ENCODE measurements at places on chromosomes 1 and 21.

DNA sequence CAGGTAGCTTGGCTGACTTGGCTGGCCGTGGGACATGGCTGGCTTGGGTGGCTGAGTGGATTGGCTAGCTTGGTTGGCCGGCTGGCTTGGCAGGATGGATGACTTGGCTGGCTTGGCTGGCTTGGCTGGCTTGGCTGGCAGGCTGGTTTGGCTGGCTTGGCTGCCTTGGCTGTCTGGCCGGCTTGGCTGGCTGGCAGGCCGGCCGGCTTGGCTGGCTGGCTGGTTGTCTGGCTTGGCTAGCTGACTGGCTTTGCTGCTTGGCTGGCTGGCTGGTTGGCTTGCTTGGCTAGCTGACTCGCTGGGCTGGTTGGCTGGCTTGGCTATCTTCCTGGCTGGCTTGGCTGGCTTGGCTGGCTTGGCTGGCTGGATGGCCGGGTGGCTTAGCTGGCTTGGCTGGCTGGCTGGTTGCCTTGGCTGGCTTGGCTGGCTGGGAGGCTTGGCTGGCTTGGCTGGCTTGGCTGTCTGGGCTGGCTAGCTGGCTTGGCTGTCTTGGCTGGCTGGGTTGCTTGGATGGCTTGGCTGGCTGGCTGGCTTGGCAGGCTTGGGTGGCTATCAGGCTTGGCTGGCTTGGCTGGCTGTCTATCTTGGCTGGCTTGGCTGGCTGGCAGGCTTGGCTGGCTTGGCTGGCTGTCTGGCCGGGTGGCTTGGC lies 129.7 kb upstream of the FAM72C start:
- no peak for DNase-seq

DNA sequence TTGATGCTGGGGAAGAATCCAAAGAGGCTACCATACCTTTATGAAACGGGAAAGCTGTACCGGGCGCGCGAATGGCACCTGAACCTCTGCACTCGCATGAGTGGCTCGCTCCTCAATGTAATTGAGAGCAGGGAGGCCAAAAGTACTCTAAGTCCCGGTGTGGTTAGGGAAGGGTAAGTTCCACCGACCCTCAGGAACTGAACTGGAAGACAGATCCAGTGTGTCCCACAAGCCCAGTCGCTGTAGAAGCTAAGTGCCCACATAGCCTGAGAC lies 1.0 kb downstream of the GATAD2B start:
- DNase-seq, result peak; percentile 74

- no peak for DNase-seq
These were observed 3.2 kb downstream of the SLC25A33 start for GRCh38 chr1:9542430-9542829.

GRCh38 chr1:237999426-238000052 lies 108.8 kb upstream of the ZP4 start:
- DNase-seq, result no peak

DNA sequence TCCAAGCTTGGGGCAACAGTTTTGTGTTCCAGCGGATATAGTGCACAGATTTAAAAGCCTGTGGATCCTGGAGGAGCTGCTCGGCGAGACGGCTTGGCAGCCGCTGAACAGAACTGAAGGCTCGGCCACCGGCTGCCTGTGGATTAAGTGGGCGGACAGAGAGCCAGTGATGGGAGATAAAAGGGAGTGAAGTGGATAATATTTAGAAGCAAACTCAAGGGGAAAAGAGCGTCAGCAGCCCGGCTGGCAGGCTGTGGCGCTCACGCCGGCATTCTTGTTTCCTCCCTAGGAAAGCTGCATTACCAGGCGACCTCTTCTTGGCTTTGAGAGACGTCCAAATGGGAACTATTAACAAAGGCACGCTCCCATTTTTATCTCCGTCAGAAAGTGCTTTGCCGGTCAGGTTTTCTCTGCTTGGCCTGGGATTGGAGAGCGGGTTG lies 10.4 kb downstream of the TRABD2B start:
- peak; percentile 40 for DNase-seq

GRCh38 chr1:33099290-33100118 lies 18.6 kb downstream of the AZIN2 start:
- no peak for DNase-seq

- no peak for DNase-seq
These were observed 384.3 kb downstream of the NTNG1 start for GRCh38 chr1:107525145-107525544.

GRCh38 chr1:64686828-64687724 lies 57.8 kb upstream of the RAVER2 start:
- peak; percentile 58 for DNase-seq

GRCh38 chr1:172966844-172967540 lies 83.7 kb downstream of the TNFSF18 start:
- no peak for DNase-seq

- DNase-seq, result peak; percentile 57
These were observed 67.8 kb downstream of the SLC35A3 start for GRCh38 chr1:100037656-100037926.

- no peak for DNase-seq
These were observed 22.9 kb downstream of the RRP1 start for GRCh38 chr21:43812139-43812821.

DNA sequence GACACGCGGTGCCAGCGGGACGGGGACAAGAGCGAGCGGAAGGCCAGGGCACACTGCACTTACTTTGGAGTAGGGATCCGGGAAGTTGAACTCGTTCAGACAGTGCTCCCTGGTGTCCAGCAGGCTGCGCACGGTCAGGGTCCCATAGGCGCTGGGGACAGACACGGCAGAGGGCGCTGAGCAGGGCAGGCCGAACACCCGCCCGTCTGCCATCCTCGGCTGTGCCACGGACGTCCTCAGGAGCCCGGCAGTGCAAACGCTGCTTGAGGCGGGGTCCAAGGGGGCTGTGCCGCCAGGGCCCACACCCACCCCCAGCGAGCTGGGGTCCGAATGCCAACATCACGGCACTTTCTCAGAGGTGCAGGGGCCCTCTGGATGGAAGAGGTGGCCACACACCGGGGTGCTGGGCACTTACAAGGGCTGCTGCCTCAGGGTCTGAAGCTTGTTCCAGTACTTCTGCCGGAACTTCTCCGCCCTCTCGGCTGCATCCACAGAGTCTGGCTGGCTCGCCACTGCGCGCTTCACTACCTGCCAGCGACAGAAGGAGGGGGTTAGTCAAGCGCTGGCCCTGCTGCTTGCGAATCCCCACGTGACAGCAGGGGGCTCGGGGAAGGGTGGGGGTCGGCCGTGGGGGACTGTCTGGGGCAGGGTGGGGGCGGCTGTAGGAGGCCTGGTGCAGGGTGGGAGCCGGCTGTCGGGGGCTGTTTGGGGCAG lies 12.3 kb downstream of the PANK4 start:
- no peak for DNase-seq

GRCh38 chr21:42161956-42162681 lies 56.8 kb upstream of the ABCG1 start:
- no peak for DNase-seq

DNA sequence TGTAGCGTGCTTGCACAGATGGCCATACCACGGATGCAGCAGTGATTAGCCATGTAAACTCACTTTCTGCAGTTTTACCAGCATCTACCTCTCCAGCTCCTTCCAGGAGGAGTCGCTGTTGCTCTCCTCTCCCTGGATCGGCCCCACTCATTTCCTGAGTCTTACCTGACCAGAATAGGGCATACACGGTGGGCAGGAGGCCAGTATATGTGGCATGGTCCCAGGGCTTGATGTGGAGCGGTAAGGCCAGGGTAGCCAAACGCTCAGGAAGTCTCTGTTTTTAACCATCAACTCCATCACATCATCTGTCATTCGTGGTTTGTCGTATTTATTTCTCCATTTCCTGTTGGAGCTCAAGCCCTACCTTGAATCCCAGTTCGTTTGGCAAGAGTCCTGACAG lies 163.4 kb upstream of the USP24 start:
- peak; percentile 86 for DNase-seq

GRCh38 chr1:106515375-106515774 lies 541.1 kb upstream of the PRMT6 start:
- no peak for DNase-seq

DNA sequence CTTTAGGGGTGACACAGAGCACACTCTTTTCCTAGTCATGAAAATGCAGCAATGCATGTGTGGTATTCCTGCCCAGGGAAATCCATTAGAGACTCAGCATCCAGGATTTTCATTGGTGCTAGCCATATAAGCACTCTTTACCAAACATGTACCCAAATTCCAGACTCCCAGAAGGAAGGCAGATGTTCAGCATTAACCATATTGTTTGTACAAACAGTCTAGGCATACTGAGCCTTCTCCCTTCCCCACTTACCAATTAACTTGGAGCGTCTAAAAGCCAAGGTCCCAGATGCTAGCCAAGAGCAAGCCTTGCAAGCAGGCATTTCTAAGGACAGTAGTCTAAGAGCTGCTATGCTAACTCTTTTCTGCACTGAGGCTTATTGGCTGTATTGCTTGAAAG lies 27.9 kb downstream of the ZBED6 start:
- peak; percentile 43 for DNase-seq

- no peak for DNase-seq
These were observed 11.9 kb downstream of the COL6A1 start for GRCh38 chr21:45993210-45994085.

GRCh38 chr1:199089393-199090122 lies 450.7 kb downstream of the PTPRC start:
- no peak for DNase-seq

GRCh38 chr1:21526441-21526840 lies 17.2 kb downstream of the ALPL start:
- DNase-seq, result no peak

DNA sequence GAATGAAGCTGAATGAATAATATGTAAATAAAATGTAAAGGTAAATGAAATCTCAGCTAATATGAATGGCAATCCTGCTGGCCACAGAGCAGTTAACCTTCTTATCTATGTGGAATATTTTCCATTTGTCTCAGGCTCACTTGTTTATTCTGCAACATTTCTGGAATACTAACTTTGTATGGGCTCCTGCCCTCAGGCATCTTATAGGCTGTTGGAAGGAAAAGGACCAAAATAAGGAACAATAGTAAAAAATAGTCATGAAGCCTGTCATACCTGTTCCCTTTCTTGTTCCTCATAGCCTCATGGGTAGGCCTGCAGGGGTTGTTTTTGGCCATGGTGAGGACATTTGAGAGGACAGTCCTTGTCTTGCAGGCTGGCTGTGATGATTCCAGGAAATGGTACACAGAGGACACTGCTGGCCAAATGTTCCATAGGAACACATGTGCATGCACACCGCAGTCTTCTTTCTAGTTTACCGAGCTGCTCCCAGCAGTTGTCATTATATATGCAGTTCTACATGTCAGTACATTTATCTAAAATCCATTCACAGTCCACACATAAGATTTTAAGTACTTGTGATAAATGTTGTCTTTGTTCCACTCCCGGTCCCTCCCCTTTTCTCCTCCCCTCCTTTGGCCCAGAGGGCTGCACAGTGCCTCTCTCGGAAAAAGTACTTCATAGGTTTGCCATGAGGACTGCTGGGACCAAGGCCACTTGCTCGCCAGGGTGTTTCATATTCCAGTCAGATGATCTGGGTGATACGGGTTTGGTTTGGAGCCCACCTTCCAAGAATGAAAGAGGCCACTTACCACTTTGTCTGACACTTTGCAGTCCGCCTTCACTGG lies 15.2 kb upstream of the KCNQ4 start:
- DNase-seq, result no peak

DNA sequence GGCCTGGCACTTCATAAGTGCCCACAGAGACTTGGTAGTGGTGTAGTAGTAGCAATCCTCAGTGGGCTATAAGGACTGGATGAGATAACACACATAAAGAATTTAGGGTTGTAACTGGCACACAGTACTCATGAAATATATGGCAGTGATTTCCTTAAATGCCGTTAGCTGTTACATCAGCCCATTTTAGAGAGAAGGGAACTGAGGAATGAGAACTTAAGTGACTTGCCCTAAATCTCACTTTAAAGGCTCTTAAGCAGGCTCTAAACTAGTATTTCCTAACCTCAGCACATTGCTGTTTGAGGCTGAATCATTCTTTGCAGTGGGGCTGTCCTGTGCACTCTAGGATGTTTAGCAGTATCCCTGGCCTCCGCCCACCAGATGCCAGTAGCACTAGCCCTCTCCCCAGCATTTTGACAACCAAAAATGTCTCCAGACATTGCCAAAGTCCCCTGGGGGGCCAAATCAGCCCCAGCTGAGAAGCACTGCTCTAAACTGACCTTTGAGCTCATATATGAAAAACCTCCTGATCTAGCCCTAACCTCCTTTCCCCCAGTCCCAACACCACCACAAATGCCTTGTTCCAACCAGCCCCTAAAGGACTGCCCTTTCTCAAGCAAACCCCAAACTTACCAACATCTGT lies 11.6 kb downstream of the CAMK2N1 start:
- no peak for DNase-seq

DNA sequence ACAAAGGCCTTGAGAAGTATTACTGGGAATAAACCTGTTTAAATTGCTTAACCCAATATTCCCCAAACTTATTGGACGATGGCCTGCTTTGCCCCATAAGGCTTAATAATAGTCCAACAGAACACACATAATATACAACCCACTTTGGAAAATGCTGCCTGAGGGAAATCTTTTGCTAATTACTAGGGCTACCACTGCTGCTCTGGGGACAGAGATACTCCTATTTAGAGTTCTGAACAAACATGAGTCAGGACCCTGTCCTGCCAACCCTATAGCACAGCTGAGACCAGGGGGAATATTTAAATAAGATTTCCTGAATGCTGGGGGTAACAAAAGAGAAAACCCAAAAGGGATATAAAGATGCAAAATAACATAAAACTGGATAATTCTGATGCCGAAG lies 139.1 kb downstream of the BRINP2 start:
- no peak for DNase-seq

DNA sequence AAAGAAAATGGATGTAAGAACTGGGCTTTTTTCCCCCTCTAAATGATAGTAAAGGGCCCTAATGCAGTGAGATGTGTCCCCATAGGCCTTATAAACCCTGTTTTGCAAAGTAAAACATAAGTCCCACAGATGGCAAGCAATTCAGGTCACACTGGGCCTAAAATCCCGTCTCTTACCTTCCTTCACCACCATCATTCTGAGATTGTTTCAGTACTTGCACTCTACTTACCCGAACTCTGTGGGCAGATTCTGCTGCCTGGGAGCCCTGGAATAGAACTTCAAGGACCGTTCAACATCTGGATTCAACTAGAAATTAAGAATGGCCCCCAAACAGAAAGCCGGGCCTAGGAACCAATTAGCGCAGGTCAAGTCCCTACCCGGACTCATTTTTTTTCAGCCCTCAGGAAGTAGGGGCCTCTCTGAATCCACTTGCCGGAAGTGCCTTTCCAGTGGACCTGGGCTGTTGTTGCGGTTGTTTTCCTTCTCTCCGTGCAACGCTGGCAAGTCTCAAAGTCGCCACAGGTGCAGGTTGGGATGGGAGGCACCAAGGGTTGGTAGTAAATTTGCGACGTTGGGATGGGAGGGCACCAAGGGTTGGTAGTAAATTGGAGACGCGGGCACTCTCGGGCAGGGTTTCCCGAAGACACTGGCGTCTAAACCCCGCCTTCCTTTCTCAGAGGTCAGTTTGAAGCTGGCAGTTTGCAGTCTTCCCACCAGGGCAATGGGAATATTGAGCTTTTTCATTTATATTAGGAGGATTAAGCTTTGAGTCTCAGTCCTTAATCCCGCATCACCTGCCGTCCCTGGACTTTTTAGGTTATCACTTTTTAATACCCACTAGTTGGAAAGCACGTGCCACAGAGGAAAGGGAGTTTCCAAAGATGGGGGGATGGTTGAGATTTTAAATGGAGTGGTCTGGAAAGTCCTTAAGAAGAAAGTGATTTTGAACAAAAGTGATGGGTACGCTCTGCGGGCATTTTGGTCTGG lies at the start of gene TMEM69:
Gene TMEM69 (plus strand): TSS at position 428 of the 987 bp plus-strand sequence. CDS start 2,888 bp downstream, outside the sequence.
- DNase-seq, result peak; percentile 94

GRCh38 chr1:45952072-45952471 lies 148.7 kb downstream of the MAST2 start:
- no peak for DNase-seq
